ENCODE measurements at places on chromosomes 2 and 18.

DNA sequence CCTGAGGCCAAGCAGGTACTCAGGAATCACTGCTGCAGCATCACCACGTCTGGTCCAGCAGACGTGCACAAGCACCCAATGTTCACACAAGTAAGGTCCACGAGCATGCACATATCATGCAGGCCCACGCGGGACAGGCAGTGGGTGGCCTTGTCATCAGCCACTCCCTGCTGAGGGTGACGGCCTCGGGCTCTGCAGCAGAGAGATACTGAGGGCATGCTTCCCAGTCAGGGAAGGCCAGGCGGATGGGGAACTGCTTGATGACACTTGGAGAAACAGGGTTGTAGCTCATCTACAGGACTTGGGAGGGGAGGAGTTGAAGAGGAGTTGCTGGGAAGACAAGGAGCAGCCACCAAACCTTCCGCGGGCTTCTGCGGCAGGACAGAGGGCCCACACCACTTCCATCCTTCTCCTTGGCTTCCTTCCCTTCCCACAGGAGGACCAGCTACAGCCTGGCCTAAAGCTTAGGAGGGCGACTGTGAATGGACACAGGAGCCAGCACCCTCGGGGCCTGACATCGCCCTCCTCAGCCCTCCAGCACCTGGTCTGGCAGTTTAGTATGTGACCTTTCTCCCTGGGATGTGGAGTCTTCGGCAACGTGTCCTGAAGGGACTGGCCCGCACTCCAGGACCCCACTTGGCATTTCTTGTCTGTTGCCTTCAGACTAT is 15.2 kb downstream of the MFSD2B start:
- DNase-seq: no peak

GRCh38 chr2:84132370-84132769 is 326.7 kb downstream of the SUCLG1 start:
- DNase-seq: no peak

GRCh38 chr2:232523402-232523681 is 2.6 kb upstream of the CHRND start:
- no peak for DNase-seq

GRCh38 chr2:179622112-179622511 is 239.3 kb downstream of the ZNF385B start:
- DNase-seq: peak; percentile 62

DNA sequence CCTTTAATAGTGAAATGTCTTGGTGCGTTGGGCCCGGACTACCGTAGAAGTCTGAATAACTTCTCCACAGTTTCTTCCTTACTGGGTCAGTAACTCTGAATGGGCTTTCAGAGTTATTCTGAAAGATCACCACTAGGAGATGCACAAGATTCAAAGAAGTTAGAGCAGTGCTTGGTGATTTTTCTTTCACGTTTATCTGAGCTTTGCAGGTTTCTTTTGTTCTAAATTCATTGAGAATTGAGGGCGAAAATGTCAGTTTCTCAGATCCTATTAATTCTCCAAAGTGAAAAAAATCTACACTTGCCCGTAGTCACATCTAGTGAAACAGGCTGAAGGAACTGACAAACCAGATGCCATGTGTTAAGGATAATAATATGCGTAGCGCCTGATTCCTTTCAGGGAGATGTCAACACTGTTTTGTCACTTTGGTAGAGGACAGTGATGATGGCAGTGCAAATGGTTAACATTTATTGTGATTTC is 70.1 kb downstream of the QPCT start:
- DNase-seq: peak; percentile 81

DNA sequence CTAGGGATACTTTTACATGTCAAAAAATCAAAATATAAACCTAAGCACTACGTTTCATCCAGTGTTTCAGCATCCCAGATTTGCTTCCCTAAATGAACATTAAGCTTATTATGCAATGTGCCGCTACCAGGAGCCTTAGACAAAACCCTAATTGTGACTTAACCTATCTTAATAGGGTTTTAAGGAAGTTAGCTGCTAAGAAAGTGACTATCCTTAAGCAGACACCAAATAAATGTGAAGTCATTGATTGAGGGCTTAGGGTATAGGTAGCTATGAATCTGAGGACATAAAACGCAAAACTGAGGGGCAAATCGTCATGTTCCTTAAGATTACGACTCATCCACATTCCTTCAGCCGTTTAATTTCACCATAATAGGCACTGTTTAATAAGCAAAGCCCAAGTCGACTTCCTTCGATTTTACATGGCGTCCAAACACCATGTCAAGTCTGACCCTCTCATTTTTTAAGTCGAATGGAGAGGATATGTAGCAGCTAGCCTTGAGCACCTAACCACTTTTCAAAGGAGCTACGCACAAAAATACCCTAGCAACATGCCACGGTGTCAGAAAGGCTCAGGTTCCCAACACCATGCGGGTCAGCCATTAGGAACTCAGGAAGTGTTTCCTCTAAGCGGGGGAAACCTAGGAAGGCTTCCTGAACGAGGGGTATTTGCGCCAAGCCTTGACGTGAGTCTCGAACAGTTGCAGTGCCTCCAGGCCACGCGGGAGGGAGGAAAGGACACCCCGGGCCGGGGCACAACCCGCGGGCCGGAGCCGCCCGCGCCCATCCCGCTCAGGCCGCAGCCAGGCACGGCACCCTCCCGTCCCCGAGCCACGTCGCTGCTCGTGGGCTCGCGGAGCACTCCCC is 1.0 kb downstream of the HDLBP start:
- peak; percentile 37 for DNase-seq

DNA sequence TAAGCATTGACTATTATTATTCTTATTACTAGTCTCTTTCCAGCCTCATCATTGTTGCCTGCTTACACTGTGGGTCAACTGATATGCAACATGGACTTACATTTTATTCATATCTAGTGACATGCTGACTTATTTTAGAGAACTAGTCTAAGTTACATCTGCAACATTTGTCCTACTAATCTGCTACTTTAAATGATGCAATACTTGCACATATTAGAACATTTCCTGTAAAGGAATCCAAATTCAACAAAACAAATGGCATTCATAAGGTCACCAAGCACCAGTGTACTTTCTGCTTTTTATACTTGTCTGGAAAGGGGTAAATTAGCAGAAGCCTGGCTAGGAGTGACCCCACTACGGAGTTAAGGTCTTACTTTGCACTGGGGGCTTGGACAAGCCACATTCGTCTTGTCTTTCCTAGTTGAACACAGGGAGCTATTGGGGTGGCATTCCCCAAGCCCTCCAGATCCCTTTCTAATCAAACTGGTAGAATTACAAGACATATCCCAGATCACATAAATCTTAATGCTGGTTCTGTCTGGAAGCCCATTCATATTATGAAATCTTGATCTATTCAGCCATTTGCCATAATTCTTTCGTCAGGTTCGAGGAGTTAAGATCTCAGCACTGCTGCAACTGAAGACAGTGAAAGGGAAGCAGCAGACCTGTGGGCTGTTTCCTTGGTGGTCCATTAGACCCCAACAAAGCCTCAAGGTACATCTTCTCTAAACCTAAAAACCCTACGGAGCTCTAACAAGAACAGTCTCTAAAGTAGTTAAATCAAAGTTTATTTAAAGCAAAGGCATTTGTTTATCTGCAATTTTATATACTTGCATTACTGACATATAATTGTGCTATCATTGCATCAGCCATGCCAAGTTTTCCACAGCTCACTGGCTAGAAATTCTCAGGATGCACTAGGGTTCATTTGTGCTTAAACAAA is 49.9 kb upstream of the RTN4 start:
- peak; percentile 88 for DNase-seq

GRCh38 chr2:8877894-8878293 is 40.5 kb upstream of the KIDINS220 start:
- no peak for DNase-seq

DNA sequence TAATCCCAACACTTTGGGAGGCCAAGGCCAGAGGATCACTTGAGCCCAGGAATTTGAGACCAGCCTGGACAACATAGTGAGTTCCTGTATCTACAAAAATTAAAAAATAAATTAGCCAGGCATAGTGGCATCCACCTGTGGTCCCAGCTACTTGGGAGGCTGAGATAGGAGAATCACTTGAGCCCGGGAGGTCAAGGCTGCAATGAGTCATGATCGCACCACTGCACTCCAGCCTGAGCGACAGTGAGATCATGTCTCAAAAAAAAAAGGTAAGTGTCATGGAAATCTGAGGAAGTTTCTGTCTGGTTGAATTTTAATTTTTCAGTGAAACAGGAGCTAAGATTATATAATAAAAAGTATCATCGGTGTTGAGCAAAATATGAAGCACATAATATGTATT is 2.5 kb upstream of the C2orf15 start:
- no peak for DNase-seq

GRCh38 chr2:98492441-98492840 is 47.8 kb downstream of the INPP4A start:
- no peak for DNase-seq

GRCh38 chr2:189369566-189369965 is 71.7 kb upstream of the WDR75 start:
- peak; percentile 59 for DNase-seq

DNA sequence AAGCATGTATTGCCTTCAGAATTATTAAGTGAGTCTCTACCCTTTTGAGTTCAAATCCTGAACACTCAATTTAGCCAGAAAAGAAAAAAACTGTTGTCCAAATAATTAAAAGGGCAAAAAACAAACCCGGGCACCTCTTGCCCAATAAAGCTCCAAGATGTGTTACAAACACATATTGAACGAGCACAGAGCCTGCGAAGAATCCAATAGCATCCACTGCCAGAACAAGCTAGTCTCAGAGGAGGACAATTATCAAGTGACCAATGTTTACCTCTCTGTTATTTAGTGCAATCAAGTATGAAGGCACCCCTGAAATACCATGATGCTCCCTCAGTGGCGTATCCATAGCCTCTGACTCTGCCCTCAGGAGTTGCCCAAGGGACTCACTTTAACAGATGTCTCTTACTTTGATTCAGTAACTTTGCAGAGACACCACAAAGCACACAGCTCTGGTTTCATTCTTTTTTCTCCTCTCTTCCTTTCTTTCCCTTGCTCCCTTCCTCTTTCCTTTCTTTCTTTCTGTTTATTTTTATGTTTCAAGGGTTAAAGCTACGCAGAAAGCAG is 93.5 kb upstream of the SPATS2L start:
- DNase-seq: peak; percentile 21

- DNase-seq: peak; percentile 49
These were observed 1105.1 kb upstream of the PIK3C3 start for GRCh38 chr18:40849886-40850285.

GRCh38 chr2:187853381-187853791 is 299.2 kb upstream of the TFPI start:
- no peak for DNase-seq

DNA sequence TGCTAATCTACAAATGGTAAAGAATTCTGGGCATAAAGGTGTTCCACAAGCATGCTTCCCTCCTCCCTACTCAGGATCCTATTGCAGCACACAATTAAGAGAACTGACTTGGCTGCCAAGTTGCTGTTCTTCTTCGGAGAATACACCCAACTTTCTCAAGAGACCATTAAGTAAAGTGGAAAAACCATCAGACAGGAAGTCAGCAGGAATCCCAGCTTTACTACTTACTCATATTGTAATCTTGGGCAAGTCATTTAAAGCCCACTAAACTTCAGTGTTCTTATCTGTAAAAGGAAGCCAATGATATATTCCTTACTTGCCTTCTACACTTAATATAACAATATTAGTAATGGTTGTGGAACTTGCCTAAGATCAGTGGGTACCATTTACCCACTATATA is 37.8 kb downstream of the PSTPIP2 start:
- no peak for DNase-seq

GRCh38 chr2:48479915-48480314 is 50.0 kb upstream of the STON1 start:
- DNase-seq: no peak

DNA sequence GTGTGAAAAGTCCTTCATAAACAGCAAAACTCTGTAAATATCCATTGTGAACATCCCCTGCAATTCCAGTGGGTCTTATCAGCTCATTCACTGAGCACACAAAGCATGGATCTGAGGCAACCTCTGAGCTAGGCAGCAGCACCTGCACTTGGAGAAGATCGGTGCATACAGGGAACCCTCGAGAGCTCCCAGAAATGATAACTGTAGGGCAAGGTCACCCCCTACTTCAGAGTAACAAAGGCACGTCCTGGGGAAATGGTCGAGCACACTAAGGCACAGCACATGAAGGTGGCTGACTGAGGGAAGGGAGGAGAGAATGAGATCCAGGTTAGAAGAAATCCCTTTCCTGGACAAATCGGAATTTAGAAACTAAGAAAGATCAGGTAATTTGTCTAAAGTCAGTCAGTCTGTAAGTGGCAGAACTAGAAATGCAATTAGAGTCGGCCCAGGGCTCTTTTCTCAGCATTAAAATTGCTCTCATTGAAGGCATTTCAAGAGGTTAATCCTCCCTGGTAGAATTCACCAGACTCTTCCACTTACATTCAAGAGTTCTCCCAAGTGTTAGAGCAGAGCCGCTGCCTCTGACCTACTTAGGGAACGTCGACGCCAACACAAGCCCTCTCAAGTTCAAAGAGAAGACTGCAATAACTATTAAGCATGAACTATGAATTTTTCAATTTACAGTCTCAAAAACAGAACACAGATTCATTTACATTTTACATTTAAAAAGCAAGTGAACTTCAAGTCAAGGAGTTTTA is 45.9 kb downstream of the PXDN start:
- no peak for DNase-seq

DNA sequence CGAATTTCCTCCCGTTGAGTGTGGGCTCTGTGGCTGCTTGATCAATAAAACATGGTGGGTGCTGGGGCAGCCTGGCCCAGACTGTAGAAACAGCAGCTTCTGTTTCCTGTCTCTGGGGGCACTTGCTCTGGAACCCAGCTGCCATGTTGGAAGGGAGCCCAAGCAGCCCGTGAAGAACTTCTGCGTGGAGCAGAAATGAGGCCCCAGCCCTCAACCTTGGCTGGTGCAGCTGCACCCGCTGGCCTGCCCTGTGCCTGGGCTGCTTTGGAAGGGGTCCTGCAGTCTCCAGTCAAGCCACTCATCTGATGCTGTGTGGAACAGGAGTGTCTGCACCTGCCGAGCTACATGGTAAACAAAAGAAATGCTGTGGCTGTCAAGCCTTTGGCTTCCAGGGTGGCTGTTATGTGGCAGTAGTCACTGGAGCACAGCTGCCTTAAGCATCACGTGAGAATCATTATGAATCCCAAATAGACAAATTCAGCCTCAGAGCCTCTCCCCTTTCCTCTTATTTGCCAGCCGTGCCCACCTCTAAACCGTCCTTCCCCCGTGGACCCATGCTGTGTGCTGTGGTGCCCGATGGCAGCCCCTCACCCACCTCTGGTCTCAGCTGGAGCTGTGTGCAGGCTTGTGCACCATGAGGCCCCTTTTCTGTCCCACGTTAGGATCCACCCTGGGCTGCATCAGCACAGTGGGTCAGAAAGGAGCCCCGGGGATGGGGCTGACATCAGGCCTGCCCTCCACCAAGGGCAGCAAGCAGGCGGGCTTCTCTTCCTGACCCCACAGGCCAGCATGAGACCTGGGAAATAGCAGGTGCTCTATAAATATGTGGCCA is 134.0 kb upstream of the HDAC4 start:
- no peak for DNase-seq
